Mucosa of descending colon (tissue), 3 donors: ENCODE measurements at places on chromosomes 2 and 18. TPM values are rescaled to one million over a fixed set of nuclear protein-coding genes. Genes with fewer than 3 reads are reported as not detected.

Gene IMPA2
- 152 TPM for total RNA-seq

Gene PKDCC
- total RNA-seq = 88.8 TPM

Gene GULP1
- total RNA-seq = 9.0 TPM

Gene MERTK
- 17.2 TPM for total RNA-seq

Gene ACMSD
- total RNA-seq = not detected

Gene TMEM214
- 93.3 TPM for total RNA-seq
